ENCODE measurements at places on chromosomes 13 and 19.

DNA sequence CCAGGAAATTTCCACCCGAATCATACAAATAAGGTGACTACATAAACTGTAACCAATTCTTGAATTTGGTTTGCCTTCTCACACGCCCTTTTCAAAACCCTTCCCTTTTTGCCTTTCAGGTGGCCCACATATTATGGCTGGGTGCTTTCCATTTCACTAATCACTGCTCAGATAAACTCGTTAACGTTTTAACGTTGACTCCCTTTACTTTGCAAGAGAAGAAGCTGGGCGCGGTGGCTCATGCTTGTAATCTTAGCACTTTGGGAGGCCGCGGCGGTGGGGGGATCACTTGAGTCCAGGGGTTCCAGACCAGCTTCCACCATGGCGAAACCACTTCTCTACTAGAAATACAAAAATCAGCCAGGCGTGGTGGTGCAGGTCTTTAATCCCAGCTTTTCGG is 19.8 kb upstream of the ZNF91 start:
- no peak for DNase-seq

DNA sequence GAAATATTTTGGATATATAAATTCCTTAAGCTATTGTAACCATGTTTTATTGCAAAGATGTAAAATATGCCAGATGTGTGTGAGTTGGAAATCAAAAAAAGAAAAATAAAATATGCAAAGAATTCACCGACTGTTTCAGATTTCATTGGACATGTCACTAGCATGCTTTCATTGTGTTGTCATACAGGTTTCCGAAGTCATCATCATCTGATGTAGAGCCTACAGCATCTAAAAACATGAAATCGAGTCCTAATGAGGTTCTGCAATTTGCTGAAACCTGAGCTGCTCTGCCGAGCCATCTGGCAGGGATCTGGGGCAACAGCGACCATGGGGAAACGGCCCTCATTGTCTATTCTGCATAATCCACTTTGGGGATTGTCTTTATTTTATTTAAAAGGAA is 196.1 kb upstream of the MAB21L1 start:
- DNase-seq = no peak

DNA sequence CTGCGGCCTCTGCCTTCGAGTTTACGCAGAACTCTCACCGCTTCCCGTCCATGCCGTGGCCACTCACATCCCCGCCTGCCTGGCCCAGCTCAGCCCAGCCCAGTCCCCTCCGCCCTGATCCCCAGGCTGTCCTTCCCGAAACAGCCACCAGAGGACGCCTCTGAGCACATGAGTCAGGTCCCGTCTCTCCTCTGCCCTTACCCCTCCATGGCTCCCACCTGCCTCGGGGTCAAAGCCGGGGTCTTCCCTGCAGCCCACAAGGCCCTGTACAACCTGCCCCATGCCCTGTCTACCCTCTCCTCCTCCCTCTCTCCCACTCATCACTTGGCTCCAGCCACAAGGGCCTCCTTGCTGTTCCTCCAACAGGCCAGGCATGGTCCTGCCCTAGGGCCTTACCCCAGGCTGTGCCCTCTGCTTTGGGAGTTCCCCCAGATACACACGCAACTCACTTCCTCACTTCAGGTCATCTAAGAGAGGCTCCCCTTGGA is 8.1 kb upstream of the SEMA6B start:
- peak; percentile 60 for DNase-seq

DNA sequence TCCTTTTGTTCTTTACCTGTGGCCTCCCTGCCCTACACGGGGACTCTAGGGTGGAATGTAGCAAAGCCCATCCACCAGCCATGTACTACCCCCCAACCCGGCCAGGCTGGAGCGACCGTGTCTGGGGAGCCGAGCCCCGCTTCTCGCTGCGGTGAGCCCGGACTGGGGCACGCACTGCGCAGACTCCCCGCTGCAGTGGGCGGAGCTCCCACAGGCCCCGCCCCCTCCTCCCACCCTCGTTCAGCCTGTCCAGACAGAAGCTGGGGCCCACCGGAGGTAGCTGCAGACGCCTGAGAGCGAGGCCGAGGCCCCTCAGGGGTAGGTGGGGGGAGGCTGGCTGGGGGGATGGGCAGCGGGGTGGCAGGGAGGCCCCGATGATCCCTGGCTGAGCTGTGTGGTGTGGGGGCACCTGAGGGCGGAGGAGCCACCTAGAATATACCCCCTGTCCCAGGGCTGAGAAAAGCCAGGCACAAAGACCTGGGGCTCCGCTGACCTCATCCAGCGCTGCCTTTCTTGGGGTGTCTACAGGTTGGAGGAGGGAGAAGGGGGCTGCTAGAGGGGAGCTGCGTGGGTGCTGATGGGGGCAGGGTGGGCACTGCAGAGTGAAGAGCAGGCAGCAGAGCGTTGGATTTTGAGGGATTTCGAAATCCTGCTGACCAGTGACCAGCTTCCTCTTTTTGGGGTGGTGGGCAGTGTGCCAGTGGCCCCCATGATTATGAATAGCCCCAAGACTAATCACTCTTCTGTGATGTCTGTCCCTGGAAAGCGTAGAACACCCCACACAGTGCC is 17.3 kb downstream of the PLD3 start:
- peak; percentile 44 for DNase-seq

DNA sequence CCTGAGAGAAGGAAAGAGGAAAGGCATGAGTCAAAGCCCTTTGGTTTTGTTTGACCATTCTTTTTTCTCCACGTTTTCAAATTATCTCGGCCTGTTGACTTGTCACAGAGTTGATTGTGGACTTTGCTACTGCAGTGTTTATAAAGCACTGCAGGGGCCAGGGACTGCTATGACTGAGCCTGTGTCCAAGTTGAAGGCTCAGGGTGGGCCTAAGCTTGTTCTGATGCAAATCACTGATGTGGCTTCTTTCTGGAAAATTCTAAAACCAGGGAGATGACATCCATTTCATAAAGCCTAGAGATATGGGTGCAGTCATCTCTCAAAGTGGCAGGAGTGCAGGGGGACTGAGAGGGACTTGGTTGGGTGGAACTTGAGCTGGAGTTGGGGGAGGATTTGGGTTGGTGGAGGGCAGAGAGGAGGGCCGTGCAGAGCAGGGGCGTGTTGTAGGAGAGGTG is 1.2 kb upstream of the CXCL17 start:
- no peak for DNase-seq

DNA sequence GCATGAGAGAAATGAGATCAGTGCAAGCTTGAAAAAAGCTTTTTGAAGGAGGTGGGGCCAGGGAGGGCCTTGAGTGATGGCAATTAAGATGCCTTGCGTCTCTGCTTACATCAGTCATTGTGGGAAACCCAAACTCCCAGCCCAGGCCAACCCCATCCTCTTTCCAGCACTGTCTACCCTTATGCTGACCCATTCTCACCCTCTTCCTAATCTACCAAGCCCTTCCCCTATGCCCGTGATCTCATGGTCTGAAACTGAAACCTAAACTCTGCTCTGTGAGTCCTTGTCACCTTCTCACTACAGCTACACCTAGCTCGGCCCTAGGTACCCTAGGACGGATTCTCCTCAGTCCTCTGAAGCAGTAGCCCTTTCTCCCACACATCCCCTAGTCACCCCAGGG is 36.0 kb upstream of the SERP2 start:
- no peak for DNase-seq

- no peak for DNase-seq
Observed at GRCh38 chr13:95485045-95485517, 67.4 kb upstream of the CLDN10 start.
